ENCODE measurements at places on chromosomes 12 and 14.

DNA sequence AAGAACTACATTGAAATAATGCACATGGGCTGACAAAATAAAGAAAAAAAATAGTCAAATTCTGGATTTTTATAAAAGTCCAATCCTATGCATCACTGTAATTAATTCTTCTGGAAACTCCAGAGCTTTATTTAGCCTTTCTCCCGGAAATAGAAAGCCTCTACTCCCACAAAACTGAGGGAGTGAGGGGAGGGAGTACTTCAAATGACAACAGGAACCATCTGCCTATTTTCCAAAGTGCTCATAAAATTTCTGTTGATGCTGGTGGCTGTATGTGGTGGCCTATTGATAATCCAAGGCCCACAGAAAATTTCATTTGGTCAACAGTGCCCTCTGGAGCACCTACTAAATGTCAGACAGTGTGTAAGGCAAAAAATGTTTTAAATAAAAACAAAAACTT is 64.6 kb downstream of the KIF21A start:
- no peak for DNase-seq

- DNase-seq: no peak
These were observed 844.3 kb downstream of the GALC start for GRCh38 chr14:87148655-87149054.

- DNase-seq: no peak
These were observed 19.7 kb upstream of the MON2 start for GRCh38 chr12:62446754-62447452.

DNA sequence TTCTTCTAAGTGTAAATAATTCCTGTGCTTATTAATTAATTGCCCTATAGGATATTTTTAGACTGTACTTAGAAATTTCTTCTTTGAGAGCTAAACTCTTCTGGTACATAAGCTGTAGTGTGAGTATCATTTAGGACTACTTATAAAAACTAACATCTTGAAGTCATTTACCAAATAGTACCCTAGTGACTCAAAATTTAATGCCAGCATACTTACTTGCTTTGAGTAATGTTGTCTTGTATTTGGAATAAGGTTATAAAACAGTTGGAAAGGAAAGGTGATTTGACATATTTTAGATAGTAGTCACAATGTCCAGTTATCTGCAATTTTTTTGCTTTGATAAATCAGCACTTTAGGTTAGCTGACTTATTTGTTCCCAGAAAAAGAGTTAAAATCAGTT is 39.1 kb downstream of the SPATA7 start:
- no peak for DNase-seq

- DNase-seq: no peak
These were observed 111.7 kb downstream of the KTN1 start for GRCh38 chr14:55691659-55692058.

- no peak for DNase-seq
These were observed 330.7 kb downstream of the CACNA1C start for GRCh38 chr12:2383325-2384028.

DNA sequence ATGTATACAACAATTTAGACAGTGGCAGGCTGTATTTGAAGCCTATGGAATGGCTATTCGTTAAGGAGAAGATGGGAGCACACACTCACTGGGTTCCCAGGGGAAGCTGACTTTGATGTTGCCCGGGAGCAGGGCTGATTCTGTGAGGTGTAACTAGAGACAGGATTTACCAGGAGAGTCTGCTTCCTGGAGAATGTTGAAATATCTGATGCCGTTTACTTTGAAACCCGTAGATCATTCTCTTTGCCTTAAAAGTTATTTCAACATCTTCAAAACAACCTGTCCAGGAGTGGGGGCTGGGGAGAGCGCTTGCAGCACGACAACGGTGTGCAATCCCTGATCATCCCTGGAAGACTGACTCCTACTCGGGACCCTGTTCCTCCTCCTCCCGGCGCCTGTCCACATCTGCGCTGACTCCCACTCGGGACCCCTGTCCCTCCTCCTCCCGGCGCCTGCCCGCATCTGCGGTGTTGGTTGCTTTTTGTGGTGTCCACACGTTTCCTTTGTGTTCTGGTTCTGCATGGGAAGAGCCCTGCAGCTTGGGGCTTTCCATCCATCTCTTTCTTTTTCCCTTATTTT is 72.6 kb downstream of the AACS start:
- DNase-seq: no peak

DNA sequence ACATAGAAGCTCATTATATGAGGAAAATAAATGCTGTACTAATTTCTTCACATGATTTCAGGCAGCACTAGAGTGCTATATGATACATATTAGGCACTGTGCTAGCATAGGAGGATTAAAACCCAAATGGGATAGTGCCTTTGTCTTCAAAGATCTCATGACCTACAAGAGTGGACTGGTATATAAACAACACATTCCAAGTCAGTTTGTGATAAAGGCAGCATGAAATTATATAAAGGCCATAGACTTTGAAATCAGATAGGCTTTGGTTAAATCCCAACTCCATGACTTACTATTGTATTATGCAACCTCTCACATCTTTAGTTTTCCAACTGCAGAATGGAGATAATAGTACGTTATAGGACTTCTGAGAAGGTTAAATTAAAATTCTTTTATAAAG is 179.7 kb downstream of the RAD51B start:
- DNase-seq: no peak

- no peak for DNase-seq
These were observed 297.4 kb upstream of the RTL1 start for GRCh38 chr14:101200650-101201516.
